ENCODE measurements at places on chromosomes 2 and 18.
A peak's percentile ranks its signal among the peaks of the same experiment; 100 is the strongest.

GRCh38 chr2:197293252-197294007 lies 17.1 kb downstream of the ANKRD44 start:
- no peak for DNase-seq

- DNase-seq: no peak
Observed at GRCh38 chr2:47405757-47406156, 2.8 kb downstream of the MSH2 start.

DNA sequence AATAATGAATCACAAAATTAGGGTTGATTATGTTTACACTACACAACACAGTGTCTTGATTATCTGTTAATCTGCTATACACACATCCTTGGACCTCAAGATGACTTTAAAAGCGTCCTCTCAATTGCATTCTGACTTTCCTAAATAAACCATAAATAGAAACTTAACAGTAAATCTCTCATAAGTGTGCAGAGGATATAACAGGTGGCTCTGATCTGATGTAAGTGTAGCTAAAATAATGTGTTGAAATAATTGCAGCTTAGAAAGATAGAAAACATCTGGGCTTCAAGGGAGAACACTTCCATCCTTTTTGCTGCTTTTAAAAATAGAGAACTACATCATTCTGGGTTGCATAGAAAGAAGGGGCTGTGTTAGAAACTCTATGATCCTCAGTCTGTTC lies 78.4 kb upstream of the EFEMP1 start:
- no peak for DNase-seq

- DNase-seq: no peak
Observed at GRCh38 chr18:75045272-75045671, 163.7 kb downstream of the PTGR3 start.

DNA sequence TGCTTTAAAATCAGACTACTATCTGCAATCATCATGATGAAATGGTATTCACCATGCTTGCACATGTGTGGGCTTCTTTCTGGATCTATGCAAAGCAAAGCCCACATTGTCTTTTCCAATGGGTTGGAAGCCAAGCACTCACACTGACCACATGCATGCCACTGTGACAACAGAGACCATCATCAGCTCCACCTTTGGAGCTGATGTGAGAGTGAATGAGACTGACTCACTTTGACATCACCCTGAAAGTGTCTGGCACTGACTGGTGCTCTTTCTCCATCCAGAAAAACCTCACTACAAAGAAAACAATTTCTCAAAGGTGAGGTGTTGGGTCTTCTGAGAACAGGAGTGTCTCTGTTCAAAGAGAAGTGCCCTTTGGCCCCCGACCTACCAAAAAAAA lies 4.7 kb downstream of the MYO5B start:
- no peak for DNase-seq

- DNase-seq: no peak
Observed at GRCh38 chr2:197210430-197210829, 100.2 kb downstream of the ANKRD44 start.

- DNase-seq: peak; percentile 69
Observed at GRCh38 chr18:37476182-37476581, 89.4 kb downstream of the CELF4 start.

DNA sequence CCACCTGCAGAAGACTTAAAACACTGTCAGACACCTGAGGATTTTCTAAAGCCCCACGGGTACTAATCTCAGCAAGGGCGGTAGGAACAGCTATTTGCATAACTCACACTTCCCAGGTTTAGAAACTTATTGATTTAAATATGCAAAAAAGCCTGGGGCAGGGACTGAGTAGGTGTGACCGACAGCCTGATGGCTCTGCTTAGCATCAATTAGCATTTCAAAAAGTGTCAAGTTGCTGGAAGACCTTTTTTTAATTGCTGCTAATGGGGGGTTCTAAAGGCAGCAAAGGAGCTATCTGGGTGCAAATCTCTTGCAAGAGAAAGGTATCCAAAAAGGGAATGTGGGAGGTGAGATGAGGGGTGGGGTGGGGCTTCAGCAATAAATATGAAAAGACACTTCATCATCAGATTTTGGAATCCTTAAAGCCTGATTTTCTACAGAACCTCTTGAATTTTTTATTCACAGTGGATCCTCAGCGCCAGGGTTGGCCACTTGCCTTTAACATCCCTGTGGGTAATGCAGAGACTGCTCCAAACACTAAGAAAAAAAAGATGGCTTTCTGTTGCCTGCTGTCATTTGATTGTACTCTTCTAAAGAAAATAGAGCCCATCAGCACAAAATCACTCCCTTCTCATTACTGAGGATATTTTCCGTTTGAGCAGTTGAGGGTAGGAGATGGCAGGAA lies 121.1 kb upstream of the RMP24 start:
- peak; percentile 87 for DNase-seq

- no peak for DNase-seq
Observed at GRCh38 chr2:40039549-40039948, 260.5 kb upstream of the THUMPD2 start.

GRCh38 chr18:32019251-32019948 lies 775 bp downstream of the RNF125 start:
- peak; percentile 49 for DNase-seq

- DNase-seq: no peak
Observed at GRCh38 chr18:75215663-75216062, 5.1 kb downstream of the TSHZ1 start.

- DNase-seq: no peak
Observed at GRCh38 chr2:190469771-190470170, 61.6 kb downstream of the MFSD6 start.

GRCh38 chr18:8262221-8262620 lies 347.0 kb upstream of the RAB12 start:
- no peak for DNase-seq

DNA sequence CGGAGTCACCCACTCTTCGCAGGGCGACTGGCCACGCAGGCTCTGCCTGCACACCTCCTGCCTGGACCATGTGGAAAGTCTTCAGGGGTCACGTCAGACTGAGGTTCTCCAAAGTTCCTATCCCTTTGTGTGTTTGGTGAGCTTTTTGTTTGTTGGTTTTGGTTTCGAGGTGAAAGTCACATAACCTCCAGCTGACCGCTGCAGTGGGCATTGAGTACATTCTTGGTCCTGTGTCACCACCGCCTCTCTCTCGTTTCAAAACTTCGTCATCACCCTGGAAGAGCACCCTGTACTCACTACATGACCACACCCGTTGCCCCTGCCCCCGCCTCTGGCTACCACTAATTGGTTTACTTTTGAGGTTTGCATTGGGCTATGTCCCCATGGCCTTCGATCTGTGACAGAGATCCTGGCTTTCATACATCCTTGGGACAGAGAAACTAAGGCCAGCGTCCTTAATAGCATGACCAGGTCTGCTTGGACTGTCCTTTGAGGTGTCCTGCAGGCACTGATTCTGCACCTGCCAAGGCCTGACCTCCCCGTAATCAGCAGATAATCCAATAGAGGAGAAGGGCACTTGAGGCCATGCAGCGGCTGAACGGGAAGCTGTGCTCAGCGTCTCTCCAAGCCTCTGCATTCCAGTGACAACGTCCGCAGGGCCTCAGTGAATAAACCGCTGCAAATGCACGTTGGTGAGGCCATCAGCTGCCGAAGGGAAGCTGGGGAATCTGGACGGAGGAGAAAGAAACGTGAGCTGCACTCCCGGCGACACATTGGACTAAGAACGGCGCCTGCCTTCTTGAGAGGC lies 46.8 kb downstream of the SH3BP4 start:
- DNase-seq: no peak

DNA sequence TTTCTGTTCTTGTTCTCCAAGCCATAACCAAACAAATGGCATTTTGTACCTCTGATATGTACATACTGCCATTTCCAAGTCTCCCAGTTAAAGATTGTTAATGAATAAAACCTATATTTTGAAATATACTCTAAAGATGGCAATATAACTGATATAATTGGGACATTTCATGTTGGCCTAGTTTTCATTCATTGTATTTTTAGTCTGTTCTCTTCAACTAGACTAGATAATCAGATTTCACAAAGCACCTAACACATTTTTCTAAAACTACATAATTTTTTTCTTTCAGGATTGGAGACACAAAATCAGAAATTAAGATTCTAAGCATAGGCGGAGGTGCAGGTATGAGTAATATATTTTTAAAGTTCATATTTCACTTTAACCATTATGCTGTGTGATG lies 5.6 kb downstream of the HNMT start:
- no peak for DNase-seq

- DNase-seq: peak; percentile 35
Observed at GRCh38 chr2:119431976-119432850, 559 bp downstream of the TMEM37 start.

GRCh38 chr18:47283476-47283875 lies 32.0 kb upstream of the SKOR2 start:
- peak; percentile 34 for DNase-seq

DNA sequence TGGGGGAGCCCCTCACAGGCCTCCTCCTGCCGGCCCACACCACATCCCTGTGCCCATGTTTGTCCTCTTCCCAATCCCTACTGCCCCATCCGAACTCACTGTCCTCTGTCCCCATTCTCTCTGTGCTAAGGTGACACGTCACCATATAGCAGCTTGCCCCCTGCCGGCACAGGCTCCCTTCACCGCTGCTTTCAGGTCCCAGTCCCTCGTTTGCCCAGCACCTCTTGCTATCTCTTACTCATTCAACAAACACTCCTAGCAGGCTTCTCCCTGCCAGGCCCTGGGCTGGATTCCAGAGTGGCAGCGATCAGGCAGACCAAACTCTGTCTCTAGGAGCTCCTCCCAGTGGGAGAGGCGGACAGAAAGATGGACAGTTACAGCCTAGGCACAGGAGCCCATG lies 74.3 kb downstream of the TFCP2L1 start:
- no peak for DNase-seq

DNA sequence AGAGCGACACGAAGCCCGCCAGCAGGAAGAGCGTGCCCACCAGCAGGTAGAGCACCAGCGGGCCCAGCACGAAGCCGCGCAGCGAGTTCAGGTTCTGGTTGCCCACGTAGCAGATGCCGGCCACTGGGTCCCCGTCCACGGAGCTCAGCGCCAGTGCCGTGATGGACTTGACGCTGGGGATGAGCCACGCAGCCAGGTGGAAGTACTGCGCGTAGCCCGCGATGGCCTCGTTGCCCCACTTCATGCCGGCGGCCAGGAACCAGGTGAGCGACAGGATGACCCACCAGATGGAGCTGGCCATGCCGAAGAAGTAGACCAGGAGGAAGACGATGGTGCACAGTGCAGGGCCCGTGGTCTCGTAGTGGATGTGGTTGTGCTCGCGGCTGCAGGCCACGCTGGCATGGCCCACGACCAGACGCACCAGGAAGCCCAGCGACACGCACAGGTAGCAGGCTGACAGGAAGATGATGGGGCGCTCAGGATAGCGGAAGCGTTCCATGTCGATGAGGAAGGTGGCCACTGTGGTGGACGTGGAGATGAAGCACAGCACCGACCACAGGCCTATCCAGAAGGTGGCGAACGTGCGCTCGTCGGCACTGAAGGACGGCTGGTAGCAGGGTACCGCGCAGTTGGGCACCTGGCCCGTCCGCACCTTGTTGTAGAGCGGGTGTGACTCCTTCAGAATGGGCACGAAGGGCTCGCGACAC lies 2.1 kb downstream of the FZD5 start:
- peak; percentile 71 for DNase-seq

DNA sequence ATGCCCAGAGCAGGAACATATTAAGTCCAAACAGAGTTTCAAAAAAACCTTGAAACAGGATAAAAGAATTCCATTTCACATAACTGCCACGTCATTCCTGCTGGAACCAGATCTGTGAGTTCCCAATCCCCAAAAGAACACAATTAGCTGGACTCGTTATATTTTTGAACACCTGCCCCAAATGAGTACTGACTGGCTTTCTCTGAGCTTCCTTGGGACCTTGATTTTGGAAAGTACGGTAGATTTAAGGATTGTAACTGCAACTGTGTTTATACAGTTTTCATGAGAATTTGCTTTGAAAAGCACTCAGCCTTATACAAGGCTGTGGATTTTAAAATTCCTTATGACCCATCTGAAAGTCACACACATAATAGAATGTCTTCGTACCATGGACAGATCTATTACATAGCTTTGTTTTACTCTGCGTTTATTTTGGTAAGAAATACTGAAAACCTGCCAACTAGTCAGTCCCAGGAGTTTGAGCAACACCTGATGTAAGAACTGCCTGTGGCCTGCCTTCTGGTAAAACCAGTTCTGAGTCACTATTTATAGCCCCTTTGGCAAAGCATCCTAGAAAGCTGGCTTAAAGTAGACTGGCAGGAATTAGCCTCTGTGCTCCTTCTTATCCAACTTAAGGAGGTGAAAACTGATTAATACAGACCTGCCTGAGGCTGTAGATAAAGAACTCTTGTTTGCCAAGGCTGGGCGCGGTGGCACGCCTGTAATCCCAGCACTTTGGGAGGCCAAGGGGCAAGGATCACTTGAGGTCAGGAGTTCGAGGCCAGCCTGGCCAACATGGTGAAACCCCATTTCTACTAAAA lies 48.1 kb downstream of the MERTK start:
- no peak for DNase-seq

Data from H9 (cell line).